ENCODE measurements at places on chromosomes 5 and 9.

- peak; percentile 40 for DNase-seq
Observed at GRCh38 chr5:73119451-73120157, 771 bp upstream of the TMEM171 start.

- DNase-seq = no peak
Observed at GRCh38 chr9:5720151-5720550, 91.2 kb downstream of the RIC1 start.

GRCh38 chr5:124986667-124987066 is 240.2 kb upstream of the ZNF608 start:
- no peak for DNase-seq

DNA sequence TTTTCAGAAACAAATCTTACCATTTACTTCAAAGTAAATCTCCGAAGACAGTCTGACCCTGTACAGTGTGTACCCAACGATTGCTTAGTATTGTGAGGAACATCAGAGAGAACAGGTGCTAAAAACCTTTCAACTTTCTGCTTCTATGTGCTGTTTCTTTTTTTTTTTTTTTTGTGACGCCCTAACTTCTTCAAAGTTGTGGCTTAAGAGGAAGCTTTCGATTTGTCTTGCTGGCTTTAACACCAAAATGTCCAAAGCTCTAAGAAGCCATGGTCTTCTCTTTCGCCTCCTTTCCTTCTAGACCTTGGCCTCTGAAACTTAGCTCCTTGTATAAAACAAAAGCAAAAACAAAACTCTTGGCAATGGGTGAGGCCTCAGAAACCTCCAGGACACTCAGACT is 1.2 kb downstream of the TNFSF8 start:
- DNase-seq = no peak

DNA sequence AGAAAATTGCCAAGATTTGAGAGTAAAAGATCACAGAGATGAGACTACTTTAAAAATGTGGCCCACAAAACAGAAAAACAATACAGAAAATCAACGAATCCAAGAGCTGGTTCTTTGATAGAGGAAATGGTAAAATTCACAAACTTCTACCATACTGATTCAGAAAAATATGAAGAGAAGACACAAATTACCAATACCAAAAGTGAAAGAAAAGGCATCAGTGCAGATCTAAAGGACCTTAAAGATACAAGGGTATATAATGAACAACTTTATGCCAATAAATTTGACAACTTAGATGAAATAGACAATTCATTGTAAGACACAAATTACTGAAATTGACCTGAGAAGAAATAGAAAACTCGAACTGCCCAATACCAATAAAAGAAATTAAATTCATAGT is 24.4 kb upstream of the SLC1A1 start:
- DNase-seq = no peak

DNA sequence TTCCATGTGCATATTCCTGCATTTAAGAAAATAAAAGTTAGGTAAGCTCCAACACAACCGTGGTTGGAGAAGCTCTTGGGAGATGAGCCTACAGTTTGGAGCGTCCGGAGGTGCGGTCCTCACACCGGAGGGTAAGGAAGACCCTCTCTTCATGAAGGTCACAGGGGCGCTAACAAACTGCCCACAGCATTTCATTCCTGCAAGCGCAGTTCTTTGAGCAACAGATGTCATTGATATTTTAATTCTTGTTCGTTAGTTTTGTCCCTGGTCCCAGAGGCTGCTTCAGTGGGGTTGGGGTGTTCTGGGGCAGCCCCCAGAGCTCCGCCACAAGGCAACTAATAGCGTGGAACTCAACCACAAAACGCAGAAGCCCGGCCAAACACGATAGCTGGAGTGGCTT is 376.2 kb downstream of the IRX2 start:
- DNase-seq = no peak

GRCh38 chr9:106421772-106422171 is 441.2 kb upstream of the ZNF462 start:
- DNase-seq = no peak

GRCh38 chr9:128412120-128412790 is 8.4 kb upstream of the CERCAM start:
- DNase-seq = peak; percentile 92

GRCh38 chr5:115381911-115382662 is 85.6 kb upstream of the CCDC112 start:
- no peak for DNase-seq

- no peak for DNase-seq
Observed at GRCh38 chr5:41878173-41878572, 7.9 kb upstream of the OXCT1 start.

DNA sequence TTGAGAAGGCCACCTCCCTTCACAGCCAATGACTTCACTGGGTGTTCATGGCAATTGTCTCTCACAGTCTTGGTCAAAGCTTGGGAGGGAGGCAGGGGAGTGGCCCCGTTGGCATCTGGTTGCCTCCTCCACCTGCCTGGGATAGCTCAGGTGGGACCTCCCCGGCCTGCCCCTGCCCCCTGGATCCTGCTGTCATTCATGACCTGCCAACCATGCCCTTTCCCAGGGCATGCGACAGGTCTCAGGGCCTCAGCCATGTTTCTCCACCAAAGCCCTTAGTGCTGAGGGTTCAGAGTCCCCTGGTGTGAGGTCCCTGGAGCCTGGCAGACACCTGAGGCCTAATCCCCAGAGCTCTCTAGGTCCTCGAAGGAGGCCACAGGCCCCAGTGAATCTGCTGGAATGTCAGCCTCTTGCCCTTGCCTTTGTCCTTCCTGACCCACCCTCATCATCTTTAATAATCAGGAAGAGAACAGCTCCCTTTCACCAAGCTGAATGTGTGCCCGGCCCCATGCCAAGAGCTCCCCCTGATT is 5.6 kb downstream of the DAB2IP start:
- DNase-seq = no peak

GRCh38 chr5:89981021-89981420 is 428.5 kb downstream of the CETN3 start:
- DNase-seq = no peak

DNA sequence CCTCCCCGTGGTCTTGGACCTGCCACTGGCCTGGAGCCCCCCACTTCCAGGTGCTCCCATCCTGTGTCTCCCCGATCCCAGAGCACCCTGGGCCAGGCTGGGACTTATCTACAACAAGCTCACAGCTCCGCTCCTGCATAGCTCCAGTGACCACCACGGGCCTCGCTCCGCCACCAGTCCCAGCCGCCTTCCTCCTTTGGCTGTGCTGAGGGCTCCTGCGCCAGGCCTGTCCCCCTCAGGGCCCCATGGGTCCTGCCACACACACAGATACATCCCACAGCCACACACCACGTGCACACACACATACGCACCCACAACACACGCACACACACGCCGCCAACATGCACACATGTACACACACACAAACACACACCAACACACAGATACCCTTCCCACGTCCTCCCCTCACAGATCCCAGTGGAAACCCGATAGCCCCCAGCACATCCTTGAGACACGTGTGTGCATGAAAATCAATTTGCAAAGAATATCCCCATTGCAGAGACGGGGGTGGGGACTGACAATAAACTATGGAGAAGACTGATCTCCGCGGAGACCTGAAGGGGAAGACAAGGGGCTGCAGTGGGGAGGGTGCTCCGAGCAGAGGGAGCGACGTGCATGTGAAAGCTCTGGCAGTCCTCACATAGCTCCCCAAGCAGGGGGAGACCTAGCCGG is 18.5 kb upstream of the LAMC3 start:
- DNase-seq = peak; percentile 11

DNA sequence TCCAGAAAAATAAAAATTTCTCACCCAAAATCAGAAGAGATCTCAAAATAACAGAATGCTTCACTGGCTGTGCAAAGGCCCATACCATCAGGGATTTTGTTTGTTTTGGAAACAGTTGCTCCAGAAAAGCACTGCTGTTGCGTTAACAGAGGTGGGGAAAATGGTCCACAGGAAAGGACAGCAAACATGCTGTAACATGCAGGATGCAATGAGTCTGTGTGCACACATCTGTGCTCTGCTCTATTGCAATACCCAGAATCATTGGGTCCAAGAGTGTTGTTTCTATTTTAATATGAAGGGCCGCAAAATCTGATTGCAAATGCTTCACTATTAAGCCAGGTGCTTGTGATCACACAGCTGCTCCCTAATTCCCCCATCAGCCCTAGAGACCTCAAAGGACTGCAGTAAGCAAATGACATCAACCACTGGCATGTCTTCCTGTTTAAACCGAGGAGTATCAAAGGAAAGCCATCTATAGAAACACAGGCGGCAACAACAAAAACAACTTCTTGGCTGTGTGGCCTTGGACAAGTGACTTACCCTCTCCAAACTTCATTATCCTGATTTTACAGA is 141.0 kb downstream of the DCP2 start:
- no peak for DNase-seq
